Stimulated activated CD4-positive, alpha-beta T cell treated with anti-CD3 and anti-CD28 coated beads, Interleukin-4, amount 100 ng/mL, for 48 hours (primary cell): ENCODE measurements at places on chromosomes 3 and 15.

DNA sequence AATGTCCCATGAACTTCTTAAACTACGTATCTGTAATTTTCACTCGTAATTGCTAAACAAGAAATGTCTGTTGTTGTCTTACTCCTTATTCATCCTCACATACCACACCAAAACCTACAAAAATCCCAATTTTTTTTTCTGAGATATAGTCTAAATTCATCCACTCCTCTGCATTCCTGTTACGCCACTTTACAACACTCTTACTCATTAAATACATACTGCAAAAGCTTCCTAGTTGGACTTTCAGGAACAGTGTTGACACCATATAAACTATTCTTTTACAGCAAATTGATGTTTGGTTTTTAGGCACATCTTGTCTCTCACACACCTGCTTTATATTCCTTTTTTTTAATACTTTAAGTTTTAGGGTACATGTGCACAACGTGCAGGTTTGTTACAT, 934.9 kb upstream of the CADM2 start:
- no peak for DNase-seq

GRCh38 chr3:119597548-119598288, at the start of gene PLA1A:
Gene PLA1A (plus strand): TSS chr3:119597885. CDS start chr3:119597914, 29 bp downstream.
- no peak for DNase-seq

- no peak for DNase-seq
Measured at GRCh38 chr3:126621171-126621570, 33.8 kb downstream of the TXNRD3 start.

- DNase-seq = no peak
Measured at GRCh38 chr3:48826451-48826850, 21.2 kb downstream of the PRKAR2A start.

DNA sequence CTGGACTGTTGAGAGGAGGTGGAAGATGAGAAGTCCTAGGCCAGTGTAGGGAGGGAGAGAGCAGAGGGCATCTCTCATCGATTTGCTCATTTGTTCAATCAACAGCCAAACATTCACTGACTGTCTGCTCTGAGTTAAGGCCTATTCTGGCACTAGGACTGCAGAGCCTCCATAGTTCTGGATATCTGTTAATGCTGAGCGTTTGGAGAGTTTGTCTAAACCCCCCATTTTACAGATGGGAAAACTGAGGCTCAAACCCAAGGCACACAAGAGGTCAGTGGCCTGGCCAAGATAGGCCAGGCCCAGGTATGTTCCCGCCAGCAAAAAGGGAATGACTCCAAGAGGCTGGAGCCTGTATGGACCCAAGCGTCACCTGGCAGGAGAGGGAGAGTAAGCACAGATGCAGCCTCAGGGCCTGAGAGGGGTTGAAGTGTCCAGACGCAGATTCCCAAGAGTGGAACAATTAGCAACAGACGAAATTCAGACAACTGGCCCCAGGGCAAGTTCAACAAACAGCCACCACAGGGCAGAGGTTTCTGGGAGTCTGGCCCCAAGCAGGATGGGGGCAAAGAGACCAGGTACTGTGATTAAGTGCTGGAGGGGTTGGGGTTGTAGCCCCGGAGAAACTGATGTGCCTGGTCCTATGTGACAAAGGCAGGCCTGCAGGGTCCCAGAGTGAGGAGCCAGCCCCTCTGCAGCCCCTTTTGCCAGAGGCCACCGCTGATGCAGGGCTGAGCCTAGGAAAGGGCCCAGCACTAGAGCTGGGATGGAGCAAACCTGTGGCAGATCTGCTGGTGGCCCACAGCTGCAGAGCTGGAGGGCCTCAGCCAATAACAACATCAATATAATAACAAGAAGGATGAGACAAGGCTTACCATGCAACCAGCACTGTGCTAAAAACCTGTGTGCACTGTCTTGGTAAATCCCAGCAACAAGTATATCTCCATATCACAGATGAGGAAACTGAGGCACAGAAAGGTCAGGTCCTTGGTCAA, 245.1 kb upstream of the TLE3 start:
- DNase-seq = no peak

DNA sequence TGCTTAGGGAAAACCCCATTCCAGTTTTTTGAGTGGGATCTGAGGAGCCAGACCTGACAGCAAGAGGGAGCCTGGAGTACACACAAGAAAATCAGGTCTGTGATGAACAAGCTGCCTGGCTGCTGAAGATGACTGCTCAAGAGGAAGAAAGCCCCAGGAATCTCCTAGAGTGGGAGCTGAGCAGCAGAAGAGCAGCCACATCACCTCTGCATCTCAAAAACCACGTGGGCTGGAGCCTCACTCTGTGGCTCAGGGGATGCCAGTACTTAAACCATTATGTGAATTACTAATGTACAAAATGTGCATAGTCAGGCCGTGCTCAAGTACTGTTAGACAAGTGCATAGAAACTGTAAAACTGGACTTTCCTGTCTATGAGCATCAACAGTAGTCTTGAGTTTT, 52.4 kb downstream of the SLC9A9 start:
- no peak for DNase-seq
